ENCODE measurements at places on chromosomes 16 and 17.

DNA sequence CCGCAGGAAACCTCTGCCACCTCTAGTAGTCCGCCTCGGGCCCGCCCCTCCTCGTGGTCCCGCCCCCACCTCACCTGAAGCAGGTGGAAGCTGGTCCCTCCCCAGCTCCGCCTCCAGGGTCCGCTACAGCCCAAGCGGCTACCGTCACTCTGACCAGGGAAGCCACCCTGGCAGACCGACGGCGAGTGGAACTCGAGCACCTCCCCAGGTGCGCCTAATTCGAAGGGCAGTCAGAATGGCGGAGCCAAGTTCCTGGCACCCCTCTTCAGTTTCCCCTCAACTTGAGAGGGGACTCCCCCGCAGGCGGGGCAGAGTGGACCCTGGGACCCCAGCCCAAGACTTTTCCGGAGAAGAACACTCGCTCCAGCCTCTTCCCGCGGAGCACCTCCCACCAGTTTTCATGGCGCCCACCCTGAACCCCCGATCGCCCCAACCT is 507 bp downstream of the FHOD1 start:
- peak; percentile 62 for DNase-seq

GRCh38 chr17:10421900-10422542 is at the start of gene MYH8:
Gene MYH8, minus strand, starts transcription at chr17:10421950. Its CDS starts 1,723 bp downstream, at chr17:10420227.
- DNase-seq: no peak

GRCh38 chr17:80252871-80253270 is 7.8 kb upstream of the RNF213 start:
- peak; percentile 50 for DNase-seq

DNA sequence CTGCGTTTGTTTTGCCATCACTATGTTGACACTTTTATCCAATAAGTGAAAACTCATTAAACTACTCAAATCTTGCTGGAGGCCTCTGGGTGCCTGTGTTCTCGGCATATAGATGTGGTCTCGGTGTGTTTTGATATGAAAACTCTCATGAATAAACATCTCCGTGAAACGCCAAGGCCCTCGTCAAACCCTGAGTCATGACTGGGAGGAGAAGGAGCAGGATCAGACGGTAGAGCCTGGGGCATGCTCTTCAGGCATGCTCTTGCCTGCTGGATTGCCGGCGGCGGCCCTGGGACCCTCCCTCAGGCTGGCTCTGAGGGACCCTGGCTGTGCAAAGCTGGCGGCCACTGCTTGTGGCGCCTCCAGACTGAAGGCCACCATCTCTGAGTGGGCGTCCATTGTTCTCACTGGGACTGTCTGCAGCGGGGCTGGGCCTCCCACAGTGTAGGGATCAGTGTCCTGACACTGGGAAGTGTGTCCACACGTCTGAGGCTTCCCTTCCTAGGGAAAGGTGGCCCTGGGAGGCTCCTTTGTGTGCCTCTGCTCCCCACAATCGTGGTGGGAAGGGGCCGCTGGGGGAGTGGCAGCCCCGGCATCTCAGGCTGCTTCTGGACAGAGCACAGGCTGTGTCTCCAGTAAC is 1.7 kb upstream of the NPB start:
- no peak for DNase-seq

- DNase-seq: no peak
Measured at GRCh38 chr16:1481906-1482835, 6.6 kb downstream of the PTX4 start.

- no peak for DNase-seq
Measured at GRCh38 chr17:74447628-74448159, 15.8 kb downstream of the GPRC5C start.

DNA sequence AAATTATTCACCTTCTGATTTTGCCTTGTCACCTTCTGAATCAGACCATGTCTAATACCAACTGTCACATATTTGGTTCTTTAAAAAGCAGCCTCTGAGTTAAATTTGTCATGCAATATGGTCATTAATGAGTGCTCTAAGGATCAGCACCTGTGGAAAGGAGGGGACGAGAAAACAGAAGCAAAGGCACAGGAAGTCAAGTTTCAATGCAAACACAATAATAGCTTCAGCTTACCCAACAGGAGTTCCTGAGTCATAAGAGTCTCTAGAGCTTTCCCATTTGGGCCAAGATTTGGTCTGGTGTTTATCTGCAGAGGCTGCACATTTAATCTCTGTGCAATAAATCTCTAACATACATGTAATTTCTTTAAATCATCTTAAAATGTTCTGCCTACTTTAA is 889.8 kb downstream of the CDH8 start:
- no peak for DNase-seq

GRCh38 chr16:3123986-3124886 is 10.6 kb upstream of the ZNF213 start:
- DNase-seq: peak; percentile 99

GRCh38 chr17:38653230-38653629 is 21.5 kb downstream of the EPOP start:
- no peak for DNase-seq

- DNase-seq: no peak
Measured at GRCh38 chr17:6524520-6524919, 31.8 kb downstream of the PITPNM3 start.

- peak; percentile 86 for DNase-seq
Measured at GRCh38 chr17:28547623-28548416, 4.6 kb downstream of the UNC119 start.

Data from eye (tissue), 1 donor.